ENCODE measurements at places on chromosomes 11 and 22. TPM values are rescaled to one million over a fixed set of nuclear protein-coding genes. Genes with fewer than 3 reads are reported as not detected.

Gene KLHL35
- 0.46 TPM for total RNA-seq

Gene TEF
- total RNA-seq: 51.7 TPM

Gene TSPAN32
- not detected for total RNA-seq

GRCh38 chr11:116648247-116649174, 124.3 kb downstream of the BUD13 start:
- no peaks in the 10 kb centered on the region for H3K27me3 ChIP-seq
- no peaks in the 10 kb centered on the region for H3K36me3 ChIP-seq
- no peaks in the 10 kb centered on the region for H3K4me1 ChIP-seq
- H3K27ac ChIP-seq: no peak overlapping the region
- no peak overlapping the region for H3K4me3 ChIP-seq

GRCh38 chr11:104091281-104092096, 55.0 kb downstream of the DDI1 start:
- no peak overlapping the region for H3K4me3 ChIP-seq
- H3K27ac ChIP-seq: no peak overlapping the region
- H3K27me3 ChIP-seq: no peaks in the 10 kb centered on the region
- no peaks in the 10 kb centered on the region for H3K4me1 ChIP-seq
- no peak for DNase-seq
- no peaks in the 10 kb centered on the region for H3K36me3 ChIP-seq

GRCh38 chr22:50473855-50474671, 772 bp downstream of the SBF1 start:
- H3K27me3 ChIP-seq: no peaks in the 10 kb centered on the region
- no peak for DNase-seq

DNA sequence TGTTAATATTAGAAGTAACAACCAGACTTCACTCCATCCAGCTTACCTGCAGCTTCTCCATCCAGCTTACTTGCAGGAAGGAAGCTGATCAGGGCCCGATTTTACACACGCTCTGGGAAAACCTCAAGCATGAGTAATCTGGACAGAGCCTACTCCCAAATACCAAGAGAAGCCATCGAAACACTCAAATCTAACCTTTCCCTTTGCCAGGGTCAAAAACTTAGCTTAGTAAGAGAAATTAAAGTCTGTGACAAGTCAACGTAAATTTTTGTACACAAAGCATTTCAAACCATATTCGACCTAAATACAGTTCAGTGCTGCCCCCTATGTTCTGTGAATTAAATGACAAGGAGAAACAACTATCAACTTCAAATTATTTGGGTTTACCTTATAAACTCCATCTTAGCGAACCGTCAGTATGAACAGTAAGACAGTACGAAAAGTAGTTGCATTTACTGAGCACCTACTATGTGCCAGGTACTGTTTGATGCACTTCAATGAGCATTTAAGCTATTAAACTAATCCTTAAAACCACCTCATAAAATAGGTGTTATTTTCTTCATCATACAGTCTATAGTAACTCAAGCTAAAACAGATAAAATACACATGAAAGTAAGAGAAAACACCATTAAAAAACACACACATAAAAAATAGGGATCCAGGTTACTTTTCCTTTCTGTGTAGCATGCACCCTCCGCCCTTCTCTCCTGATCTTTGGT, 36.9 kb downstream of the ARFGAP3 start:
- peak overlapping the region; percentile 83 for H3K27ac ChIP-seq
- no peak overlapping the region for H3K4me3 ChIP-seq
- peaks cover 11% of the 10 kb centered on the region for H3K4me1 ChIP-seq
- DNase-seq: no peak
- peaks cover 2% of the 10 kb centered on the region for H3K36me3 ChIP-seq

DNA sequence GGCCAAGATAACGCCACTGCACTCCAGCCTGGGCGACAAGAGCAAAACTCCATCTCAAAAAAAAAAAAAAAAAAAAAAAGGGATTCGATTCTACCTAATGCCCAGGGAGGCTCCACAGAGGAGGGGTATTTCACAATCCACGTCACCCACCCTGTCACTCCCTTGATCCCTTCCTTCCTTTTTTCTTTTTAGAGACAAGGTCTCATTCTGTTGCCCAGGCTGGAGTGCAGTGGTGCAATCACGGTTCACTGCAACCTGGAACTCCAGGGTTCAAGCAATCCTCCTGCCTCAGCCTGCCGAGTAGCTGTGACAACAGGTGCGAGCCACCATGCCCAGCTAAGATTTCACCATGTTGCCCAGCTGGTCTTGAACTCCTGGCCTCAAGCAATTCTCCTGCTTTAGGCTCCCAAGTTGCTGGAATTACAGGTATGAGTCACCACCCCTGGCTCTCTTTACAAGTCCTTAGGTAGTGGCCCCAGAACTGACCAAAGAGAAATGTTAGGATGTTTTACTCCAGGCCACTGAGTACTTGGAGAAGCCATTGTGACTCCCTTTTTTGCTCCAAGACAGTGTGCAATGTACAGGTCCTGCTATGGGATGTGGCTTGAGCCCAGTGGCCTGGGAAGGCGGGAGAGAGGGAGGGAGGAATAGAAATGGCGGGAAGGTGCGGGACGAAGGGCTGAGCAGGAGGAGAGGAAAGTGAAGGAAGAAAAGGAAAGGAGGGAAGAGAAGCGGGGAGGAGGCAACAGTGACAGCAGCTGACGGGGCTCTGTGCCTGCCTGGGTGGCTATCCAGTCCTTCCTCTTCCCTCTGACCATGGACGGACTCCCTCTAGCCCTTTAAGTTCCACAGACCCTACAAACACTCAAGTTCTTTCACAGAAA, 11.8 kb upstream of the FXYD2 start:
- H3K4me1 ChIP-seq: no peaks in the 10 kb centered on the region
- no peak overlapping the region for H3K27ac ChIP-seq
- no peak overlapping the region for H3K4me3 ChIP-seq
- DNase-seq: no peak
- H3K27me3 ChIP-seq: no peaks in the 10 kb centered on the region

DNA sequence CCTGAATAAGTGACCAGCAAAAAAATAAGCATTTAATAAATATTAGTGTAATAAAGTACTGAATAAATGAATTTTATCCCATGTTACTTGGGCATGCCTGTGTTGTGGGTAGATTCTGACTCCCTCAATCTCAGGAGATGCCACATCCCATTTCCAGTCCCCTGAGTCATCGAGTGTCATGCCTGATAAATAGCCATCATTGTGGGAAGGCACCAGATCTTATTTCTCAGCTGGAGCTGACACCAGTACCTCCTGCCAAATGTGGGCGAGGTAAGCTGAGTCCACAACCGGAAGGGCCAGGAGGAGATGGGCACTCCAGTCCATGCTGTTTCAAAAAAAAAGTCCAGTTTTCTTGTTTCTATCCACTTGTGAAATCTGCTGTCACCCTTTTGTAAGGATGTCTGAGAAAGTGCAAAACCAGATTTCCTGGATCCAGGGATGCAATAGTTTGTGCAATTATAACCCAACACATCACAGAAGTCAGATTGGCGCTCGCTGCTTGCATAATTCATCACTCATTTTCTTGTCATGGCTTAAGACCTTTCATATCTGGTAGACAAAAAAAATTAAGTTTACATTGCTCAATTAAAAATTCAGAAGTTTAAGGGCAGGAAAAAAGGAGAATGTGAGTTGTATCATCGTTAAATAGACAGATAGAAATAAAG, 311.6 kb downstream of the MIAT start:
- H3K27me3 ChIP-seq: no peaks in the 10 kb centered on the region
- H3K36me3 ChIP-seq: no peaks in the 10 kb centered on the region
- no peak overlapping the region for H3K4me3 ChIP-seq
- H3K27ac ChIP-seq: no peak overlapping the region

DNA sequence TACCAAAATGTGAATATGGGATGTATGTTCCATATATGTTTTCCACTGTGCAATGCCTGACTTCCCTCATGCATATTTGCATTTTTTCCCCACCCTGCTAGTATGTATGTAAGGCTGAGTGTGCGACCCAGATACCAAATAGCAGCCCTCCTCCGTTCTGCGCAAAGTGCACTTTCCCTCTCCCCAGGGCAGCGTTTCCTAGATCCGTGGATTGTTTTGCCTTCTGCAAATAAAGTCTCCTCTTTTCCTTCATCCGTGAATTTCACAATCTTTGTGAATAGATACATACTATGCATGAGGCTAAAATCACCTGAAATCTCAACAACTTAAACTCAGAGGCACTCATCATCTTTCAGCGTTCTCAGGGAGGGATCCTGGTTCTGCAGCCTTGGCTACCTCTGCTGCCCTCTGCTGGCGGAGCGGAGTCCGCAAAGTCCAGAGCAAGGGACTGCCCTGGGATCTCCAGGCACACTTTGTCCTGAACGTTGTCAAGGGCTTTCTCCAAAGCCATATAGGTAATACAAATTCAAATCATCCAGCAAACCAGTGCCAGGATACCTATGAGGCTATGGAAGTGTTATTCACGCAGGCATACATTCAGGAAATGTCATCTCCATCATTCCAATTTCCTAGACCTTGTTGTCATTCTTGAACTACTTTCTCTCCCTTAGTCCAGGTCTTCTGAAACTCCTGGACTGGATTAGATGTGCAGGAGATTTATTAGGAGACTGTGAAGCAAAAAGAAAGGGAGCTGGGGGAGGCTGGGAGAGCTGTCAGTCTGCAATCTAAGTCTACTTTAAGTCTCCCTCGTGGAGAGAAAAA, 53.1 kb downstream of the CNTF start:
- H3K4me1 ChIP-seq: no peaks in the 10 kb centered on the region
- H3K4me3 ChIP-seq: no peak overlapping the region
- peaks cover 3% of the 10 kb centered on the region for H3K27me3 ChIP-seq
- no peaks in the 10 kb centered on the region for H3K36me3 ChIP-seq

DNA sequence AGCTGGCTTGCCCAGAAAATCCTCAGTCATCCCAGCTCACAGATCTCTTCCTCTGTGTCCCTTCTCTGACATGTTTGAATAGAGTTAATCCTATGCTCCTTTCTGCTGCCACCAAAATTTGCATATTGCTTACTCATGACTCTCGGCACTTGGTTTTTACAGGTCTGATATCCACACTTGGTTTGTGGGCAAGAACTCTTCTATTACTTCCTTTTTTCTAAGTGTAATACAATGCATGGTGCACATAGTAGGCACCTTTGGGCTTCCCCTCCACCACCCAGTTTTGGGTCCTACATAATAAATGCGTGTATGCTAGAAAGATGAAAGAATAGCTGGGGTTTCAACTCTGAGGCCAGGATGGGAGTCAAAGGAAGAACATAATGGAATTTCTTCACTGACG, 69.7 kb upstream of the GRK3 start:
- no peak overlapping the region for H3K27ac ChIP-seq
- H3K36me3 ChIP-seq: no peaks in the 10 kb centered on the region
- H3K4me3 ChIP-seq: no peak overlapping the region
- no peak for DNase-seq

- H3K27me3 ChIP-seq: no peaks in the 10 kb centered on the region
- DNase-seq: no peak
- no peak overlapping the region for H3K4me3 ChIP-seq
- H3K36me3 ChIP-seq: no peaks in the 10 kb centered on the region
- H3K27ac ChIP-seq: no peak overlapping the region
Observed at GRCh38 chr11:99708928-99709672, 688.4 kb downstream of the CNTN5 start.

DNA sequence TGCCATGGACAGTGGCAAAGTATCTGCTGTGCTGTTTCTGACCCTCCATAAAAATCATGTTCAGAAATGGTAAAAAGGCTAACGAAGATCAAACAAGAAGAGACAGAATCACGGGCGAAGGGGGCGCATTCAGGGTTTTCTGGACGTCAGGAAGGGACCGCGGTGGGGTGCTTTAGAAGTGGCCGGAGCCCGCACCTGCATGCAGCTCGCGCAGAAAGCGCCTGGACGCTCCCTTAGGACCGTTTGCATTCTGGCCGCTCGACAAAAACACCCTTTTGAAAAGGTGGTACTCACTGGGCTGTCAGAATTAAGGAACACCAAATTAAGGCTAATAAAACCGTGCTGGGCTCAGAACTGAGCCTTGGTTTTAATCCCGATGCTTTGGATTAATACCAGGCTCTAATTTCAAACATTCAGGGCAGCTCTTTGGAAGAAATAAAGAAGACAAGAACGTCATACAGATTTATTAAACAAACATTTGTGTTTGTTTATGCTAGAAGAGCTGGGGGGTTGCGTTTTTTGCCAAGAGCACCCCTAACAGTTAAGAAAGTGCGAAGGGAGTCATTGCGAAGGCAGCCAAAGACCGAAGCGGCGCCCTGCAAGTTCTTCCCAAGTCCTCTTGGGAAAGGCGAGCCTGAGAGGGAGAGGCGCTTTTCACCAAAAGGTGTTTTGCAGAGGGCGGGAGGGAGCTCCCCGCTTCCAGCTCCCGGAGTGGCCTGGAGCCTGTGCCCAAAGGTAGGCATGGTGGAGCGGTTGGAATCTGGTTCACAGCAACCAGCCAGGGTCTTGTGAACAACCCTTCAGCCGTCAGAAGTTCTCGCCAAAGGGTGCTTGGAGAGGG, 47.7 kb upstream of the DBX1 start:
- H3K4me1 ChIP-seq: no peaks in the 10 kb centered on the region
- DNase-seq: no peak
- no peaks in the 10 kb centered on the region for H3K27me3 ChIP-seq
- no peaks in the 10 kb centered on the region for H3K36me3 ChIP-seq

DNA sequence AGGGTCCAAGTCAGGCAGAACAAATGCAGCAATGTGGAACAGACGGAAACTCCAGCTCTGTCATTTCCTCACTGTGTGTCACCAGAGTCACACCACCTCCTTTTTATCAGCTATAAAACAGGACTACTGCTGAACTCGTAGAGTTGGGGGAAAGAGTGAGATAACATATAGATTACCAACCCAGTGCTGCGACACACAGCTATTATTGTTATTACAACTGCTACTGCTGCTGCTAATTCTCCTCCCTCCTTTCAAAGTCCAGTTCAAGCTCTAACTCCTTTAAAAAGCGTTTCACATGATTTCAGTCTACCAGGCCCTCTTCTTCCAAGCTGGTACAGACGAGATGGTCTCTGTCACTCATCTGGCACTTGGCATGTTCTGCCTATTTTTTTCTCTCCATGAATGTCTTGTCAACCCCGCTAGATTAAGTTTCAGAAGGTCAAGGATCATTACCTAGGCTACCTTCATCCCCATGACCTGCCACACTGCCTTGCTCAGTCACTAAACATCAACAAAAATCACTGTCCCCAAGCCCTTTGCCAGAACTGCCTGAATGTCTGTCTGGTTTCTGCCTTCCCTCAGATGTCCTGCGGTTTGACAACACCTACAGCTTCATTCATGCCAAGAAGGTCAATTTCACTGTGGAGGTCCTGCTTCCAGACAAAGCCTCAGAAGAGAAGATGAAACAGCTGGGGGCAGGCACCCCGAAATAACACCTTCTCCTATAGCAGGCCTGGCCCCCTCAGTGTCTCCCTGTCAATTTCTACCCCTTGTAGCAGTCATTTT, 3.7 kb upstream of the MTFP1 start:
- no peak for DNase-seq
- H3K27me3 ChIP-seq: no peaks in the 10 kb centered on the region
- H3K36me3 ChIP-seq: no peaks in the 10 kb centered on the region
- peaks cover 32% of the 10 kb centered on the region for H3K4me1 ChIP-seq
